Spinal cord (tissue), 10 donors: ENCODE measurements at places on chromosomes 7 and 10. TPM values are rescaled to one million over a fixed set of nuclear protein-coding genes. Genes with fewer than 3 reads are reported as not detected.
A peak's percentile ranks its signal among the peaks of the same experiment; 100 is the strongest.

Gene CYP26C1
- total RNA-seq, result under 0.01 TPM

GRCh38 chr10:113496111-113497109 is 56.4 kb upstream of the HABP2 start:
- no peaks in the 10 kb centered on the region for H3K36me3 ChIP-seq

- no peak overlapping the region for H3K4me3 ChIP-seq
- peaks cover 13% of the 10 kb centered on the region for H3K4me1 ChIP-seq
- DNase-seq, result no peak
- H3K36me3 ChIP-seq, result no peaks in the 10 kb centered on the region
- no peak overlapping the region for H3K27ac ChIP-seq
Measured at GRCh38 chr10:116708391-116708821, 34.0 kb downstream of the HSPA12A start.

DNA sequence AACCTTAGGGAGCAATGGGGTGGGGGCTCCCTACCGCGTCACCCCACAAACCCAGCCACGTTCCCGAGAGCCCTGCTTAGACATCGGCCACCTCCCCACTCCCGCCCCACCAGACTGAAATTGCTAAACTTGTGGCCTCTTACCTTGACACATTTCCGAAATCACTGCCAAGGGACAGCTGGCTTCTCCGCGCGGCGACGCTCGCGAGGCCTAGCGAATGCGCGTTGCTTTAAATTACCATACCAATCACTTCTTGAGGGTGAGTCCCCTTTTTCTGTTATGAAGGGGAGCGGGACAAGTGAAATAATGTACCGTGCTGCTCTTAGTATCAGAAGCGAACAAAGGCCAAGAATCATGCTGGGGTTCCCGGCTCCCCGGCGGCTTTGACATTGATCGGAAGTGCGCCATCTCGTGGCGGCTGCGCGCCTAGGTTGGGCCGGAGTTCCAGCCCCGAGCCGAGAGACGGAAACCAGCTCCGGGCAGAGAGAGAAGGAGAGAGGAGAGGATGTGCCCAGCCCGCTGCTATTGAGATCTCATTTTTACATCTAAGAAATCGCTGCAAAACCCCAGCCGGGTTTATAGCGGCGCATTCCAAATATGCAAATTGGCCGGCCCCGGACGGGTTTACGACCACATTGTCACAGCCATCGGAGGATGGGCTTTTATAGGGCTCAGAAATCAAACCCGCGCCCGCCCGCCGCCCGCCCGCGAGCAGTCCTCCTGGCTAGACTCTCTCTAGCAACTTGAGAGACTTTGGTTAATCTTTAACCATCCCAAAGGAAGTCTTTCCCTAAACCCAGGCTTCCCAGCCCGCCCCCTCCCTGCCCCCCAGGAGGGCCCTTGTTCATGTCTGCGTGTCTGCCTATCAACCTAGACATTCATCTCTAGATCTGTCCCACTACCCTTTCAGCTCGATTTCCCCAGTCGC is 5.3 kb downstream of the HOXA11 start:
- peaks cover 71% of the 10 kb centered on the region for H3K4me1 ChIP-seq
- peak overlapping the region; percentile 38 for H3K4me3 ChIP-seq
- peak overlapping the region; percentile 85 for H3K27ac ChIP-seq
- peaks cover 99% of the 10 kb centered on the region for H3K27me3 ChIP-seq
- no peak for DNase-seq

DNA sequence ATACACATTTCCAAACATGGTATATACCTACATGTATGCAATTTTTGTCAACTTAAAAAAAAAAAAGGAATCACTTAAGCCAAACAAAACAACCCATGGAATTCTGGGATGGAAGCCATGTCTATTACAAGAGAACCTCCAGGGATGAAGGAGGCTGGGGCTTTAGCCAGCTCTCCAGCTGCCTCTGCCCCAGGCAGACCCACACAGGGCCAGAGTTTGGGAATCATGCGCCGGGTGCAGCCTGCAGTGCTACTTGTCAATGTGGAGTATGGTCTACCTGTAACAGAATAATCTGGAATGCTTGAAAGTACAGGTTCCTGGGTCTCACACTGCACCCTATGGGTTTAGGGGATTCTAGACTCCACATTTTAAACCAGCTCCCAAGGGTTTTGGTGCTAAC is 10.8 kb downstream of the ATP6V0E2 start:
- peaks cover 38% of the 10 kb centered on the region for H3K36me3 ChIP-seq
- no peak overlapping the region for H3K27ac ChIP-seq
- no peaks in the 10 kb centered on the region for H3K27me3 ChIP-seq
- DNase-seq, result no peak
- no peak overlapping the region for H3K4me3 ChIP-seq

- H3K27ac ChIP-seq, result peak overlapping the region; percentile 78
- H3K4me1 ChIP-seq, result peaks cover 15% of the 10 kb centered on the region
- H3K4me3 ChIP-seq, result no peak overlapping the region
- H3K27me3 ChIP-seq, result no peaks in the 10 kb centered on the region
- no peaks in the 10 kb centered on the region for H3K36me3 ChIP-seq
- DNase-seq, result no peak
Measured at GRCh38 chr10:109928475-109928891, 5.2 kb upstream of the XPNPEP1 start.
